ENCODE measurements at places on chromosomes 3 and 15.

GRCh38 chr3:190865419-190865818, 2.9 kb upstream of the GMNC start:
- no peak for DNase-seq

DNA sequence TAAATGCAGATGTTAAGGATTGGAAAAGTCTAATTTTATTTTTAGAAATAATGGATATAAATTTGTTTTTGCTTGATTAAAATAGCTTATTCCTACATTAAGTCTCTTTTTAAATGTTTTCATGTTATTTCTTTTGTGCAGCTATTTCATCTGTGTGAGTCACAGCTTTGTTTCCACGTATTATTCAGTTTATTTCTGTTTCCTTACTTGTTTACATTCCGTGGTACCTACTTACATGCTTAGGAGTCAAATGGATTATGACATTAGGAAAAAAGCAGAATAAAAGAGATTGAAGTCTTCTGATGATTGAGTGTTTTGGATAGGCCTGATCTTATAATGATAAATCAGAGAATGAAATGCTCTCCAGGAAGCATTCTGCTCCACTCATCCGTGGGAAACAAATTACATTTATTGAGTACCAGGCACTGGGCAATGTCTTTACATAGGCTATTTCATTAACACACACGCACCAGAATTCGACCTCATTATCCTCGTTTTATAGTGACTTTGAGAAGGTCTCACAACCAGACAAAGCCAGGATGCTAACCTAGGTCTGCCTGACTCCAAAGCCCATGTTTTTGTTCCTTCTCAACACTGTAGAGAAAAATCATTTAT, 38.1 kb upstream of the RASA2 start:
- DNase-seq, result no peak

DNA sequence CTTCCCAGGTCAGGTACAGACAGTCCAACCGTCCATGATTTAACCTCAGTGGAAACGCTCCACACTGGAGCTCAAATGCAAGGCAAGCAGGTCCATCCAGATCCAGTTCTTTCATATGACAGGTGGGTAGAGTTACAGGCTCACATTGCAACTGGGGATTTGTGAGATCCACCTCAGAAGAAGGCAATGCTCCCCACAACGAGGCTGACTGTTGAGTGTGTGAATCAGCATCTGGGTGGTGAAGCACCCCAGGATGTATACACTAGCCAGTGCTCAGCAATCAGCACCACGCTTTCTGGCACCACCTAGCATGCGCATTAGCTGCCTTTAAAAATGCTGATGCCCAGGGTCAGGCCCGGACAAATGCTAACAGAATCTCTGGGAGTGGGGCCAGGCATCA, 343.5 kb upstream of the ICE2 start:
- DNase-seq, result no peak

DNA sequence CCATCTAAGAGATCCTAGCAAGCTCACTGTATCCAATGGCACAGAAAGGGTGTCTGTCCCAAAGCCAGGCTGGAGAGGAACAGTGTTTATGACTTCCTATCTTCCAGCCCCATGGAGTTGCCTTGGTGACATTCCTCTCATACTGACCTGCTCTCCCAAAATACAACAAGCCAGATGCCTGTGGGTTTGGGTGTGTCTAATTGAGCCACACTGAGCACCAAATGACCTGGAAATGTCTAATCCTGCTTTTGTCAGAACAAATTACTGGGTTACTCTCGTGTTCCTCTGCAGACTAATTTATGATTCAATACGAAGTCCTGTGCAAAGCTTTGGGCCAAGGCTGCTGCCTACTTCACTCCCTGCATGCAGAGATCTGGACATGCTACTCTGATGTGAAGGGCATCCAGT, 98.1 kb upstream of the STRIT1 start:
- DNase-seq, result peak; percentile 57

GRCh38 chr3:127423856-127424765, 136.3 kb upstream of the PRR20G start:
- peak; percentile 40 for DNase-seq

- no peak for DNase-seq
Observed at GRCh38 chr15:31342781-31343626, 16.4 kb downstream of the KLF13 start.

GRCh38 chr15:74259292-74259648, 23.1 kb downstream of the CCDC33 start:
- no peak for DNase-seq

GRCh38 chr15:69750253-69750652, 297.6 kb downstream of the RPLP1 start:
- DNase-seq, result no peak

GRCh38 chr3:172097585-172097984, 58.2 kb downstream of the FNDC3B start:
- no peak for DNase-seq

DNA sequence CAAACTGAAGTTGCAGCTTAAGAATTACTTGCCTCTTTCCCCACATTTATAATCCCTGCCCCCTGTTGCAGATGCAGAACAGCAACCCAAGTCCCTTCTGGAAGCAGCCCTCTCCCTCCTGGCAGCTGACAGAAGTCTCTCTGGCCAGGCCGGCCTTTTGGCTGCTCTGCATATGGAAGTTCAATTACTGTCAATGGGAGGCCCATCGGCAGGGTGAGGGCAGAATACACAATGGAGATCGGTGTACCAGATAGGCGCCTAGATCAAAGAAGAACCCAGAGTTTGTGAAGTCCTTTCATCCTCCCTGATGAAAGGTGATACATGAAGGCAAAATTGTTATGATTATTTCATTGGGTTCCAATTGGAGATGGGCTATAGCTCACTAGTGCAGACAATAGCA, 327.9 kb upstream of the CTNNB1 start:
- no peak for DNase-seq

- DNase-seq, result no peak
Observed at GRCh38 chr3:156416846-156417558, 137.9 kb downstream of the SSR3 start.

DNA sequence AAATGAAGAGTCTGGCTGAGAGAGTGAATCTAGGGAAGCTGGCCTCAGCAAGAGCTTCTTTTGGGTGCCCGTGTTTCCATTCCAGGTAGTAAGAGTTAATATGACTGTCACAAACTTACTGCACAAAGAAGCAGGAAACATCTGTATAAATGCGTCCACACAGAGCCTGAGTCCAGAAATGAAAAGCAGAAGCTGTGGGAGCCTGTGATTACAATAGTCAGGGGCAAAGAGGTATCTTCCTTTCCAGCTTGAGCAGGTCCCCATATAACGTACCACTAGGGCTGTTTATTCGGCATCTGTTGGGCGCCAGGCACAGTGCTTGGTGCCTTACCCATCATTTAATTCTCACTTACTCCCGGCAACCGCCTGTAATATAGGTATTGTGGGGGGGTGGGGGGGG, 40.5 kb upstream of the B3GNT5 start:
- no peak for DNase-seq

DNA sequence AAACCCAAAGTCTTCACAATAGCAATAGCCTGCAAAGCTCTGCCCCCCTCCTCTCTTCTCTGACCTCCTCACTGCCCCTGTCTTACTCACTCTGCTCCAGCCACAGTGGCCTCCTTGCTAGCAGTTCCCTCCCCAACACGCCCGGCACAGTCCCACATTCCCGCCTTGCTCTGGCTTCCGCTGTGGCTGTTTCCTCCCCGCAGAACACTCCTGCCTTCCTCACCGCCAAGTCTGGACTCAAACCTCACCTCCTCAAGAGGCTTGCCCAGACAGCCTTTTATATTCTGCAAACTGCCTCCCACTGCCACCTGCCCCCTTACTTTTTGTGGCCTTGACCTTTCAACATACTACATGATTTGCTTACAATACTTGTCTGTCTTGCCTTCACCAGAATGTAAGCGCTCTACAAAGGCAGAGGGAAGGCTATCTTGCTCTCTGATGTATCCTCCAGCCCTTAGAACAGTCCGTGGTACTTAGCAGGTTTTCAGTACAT, 406 bp upstream of the MPI start:
- DNase-seq, result peak; percentile 62

- DNase-seq, result no peak
Observed at GRCh38 chr3:117843356-117843755, 1133.8 kb downstream of the TUSC7 start.

- no peak for DNase-seq
Observed at GRCh38 chr15:93037820-93038705, 50.9 kb downstream of the RGMA start.

DNA sequence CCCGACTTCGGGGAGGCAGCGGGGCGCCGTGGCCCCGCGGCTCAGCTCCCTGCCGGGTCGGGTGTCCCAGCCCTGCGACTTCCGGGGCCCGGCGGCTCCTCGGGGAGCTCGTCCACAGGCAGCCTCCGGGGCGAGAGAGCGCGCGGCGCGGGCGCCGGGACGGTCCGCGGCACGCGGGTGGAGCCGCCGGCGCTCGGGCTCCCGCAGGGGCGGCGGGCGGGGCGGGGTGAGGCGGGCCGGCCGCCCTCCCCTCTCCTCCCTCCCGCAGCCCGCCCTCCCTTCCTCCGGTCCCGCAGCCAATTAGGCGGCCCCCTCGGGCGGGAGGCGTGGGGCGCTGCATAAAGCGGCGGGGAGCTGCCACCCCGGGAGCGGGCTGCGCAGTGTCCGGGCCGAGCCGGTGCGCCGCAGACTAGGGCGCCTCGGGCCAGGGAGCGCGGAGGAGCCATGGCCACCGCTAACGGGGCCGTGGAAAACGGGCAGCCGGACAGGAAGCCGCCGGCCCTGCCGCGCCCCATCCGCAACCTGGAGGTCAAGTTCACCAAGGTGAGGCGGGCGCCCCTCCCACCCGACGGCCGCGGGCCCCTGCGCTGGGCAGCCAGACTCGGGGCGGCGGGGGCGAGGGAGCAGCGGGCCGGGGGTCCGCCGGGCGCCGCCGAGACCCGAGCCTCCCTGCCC, at the start of gene ALDH1A3:
TSS of gene ALDH1A3 (plus strand) at position 368 of the 675 bp plus-strand sequence. CDS start at position 445, 77 bp downstream.
- DNase-seq, result peak; percentile 57

DNA sequence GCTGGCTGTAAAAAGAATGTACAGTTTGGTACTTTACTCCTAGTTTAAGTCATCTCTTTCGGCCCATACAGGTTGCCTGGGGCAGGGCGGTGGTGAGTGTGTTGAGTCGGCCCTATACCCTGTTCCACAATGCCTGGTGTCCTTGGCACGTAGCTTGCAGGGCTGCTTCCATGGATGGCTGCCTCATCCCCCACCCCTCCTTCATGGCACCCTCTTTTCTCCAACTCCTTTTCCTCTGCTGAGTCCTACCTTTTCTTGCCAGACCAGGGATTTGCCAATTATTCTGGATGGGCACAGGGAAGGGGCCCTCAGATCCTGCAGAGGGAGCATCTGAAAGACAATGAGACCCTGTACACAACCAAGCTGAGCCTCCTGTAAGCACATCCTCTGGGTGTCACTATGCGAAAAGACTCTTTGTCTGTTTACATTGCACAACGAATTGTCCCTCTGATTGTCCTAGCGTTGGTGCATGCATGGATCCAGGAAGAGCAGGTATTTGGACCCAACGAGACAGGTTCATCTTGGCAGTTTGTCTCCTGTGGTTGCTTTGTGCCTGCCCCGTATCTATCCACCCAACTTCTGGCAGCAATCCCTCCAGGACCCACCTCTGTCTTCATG, 73.6 kb upstream of the CGNL1 start:
- peak; percentile 37 for DNase-seq

DNA sequence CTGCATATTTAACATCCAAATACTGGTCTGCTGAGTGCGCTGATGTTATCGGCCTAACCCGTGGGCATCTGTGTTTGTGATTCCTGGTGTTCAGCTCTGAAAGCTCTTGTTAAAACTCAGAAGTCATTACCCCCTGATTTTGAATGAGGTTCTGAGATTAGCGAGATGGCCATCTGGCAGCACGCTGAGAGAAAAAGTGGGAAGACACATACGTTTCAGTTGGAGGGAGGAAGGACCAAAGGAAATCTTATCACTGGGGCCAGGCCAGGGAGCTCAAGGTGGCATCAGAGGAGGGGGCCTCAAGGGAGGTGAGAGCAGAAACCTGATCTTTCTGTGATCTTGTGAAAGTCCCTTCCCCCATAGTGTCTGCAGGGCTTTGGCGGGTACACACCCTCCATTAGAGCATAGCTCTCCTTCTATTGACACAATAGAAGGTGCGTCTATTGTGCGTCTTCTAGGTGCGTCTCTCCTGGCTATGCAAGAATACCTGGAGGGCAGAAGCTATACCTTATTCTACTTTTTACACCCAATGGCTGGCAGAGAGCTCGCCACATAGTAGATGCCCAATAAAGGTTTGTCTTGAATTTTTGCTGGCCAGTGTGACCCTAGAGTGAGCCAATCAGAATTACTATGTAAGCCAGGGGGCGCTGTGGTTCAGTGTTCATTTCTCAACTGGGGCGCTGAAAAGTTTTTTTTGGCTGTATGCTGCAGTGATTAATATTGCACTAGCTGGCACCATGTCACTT, 182.4 kb downstream of the SHQ1 start:
- peak; percentile 55 for DNase-seq

DNA sequence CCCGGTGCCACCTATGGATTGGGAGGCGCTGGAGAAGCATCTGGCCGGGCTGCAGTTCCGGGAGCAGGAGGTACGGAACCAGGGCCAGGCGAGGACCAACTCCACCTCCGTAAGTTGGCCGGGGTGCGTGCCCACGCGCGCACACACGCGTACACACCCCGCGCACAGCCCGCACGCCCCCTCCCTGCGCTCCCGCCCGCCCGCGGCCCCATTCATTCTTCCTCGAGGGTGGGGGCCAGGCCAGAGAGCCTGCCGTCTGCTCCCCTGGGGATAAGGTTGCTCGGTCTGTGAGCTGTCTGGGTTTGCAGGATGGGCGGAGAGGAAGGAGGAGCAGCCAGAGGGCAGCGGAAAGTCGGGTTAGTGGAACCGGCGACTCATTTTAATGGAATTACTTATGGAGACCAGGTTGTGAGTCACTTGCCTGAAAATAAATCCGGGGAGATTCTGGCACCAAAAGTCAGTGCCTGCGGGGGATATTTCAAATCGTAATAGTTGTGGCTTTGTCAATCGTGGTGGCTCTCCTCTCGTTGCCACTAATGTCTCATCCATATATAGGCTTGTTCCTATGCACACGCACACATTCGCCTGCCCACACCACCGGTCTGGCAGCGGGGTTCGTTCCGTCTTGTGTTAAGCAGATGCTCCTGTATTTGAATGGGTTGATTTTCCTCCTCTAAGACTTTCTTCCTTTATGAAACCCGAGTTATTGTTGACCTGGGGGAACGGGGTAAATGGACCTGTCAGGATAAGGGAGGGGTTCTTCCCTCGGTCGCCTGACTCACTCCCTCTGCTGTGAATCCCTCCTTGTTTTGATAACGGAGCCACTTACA, 223.4 kb upstream of the IL12A start:
- peak; percentile 76 for DNase-seq

- no peak for DNase-seq
Observed at GRCh38 chr3:33914731-33915379, 116.4 kb downstream of the PDCD6IP start.

DNA sequence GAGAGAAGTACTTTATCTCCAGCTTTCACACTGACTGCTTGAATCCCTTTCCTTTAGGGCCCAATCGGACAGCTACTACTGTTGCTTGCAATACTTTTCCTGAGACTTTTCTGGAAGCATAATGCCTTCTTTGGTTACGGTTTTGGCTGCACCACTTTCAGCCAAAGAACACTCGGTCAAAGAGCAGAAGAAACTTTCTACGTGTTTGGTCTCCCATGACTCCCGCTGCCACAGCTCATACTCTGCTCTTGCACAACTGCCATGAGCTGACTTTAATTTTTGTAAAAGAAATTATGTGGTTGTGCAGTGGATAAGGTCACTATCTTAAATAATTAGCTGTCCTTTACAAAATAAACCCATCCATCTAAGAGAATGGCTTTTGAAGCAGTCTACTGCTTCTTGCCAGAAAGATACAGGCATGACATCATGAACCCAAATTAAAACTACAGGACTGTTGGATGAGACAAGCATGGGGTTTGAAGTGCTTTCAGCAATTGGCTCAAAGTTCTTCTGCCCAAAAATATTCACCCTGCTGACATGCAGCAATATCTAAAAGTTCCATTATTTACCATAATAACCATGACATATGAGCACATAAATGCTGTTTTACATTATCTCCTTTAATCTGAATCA, 42.0 kb downstream of the PROS1 start:
- DNase-seq, result no peak

Data from ecto neural progenitor cell (in vitro differentiated cells).